ENCODE measurements at places on chromosomes 16 and 17.
A peak's percentile ranks its signal among the peaks of the same experiment; 100 is the strongest.

DNA sequence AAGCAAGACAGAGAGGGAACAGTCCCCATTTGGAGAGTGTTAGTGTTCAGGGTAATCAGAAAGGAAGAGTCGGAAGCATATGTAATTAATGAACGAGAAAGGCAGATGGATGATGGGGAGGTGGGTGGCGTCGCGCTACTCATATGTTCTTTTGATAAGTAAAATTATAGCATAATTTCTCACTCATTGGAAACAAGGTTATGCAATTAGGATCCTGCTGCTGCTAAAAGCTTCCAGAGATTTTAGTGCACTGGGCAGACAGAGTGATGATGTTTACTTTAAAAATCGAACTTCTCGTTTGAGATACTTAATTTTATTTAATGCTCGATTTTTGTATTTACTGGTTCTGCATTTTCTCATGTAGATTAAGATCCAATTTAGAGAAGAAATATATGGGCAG lies 96.2 kb downstream of the PRKCA start:
- DNase-seq, result no peak

DNA sequence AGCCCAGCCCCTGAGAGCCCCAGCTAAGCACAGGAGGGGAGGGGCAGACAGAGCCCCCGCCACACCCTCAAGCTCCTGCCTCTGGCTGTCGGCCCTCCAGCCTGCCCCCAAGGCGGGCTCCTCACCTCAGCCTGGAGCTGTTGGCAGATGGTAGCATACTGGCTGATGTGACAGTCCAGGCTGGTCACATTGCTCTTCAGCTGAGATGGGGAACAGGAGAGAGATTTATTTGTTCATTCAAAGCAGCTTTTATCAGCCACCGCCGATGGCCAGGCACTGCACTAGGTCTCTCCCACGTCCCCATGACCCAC lies 14.8 kb downstream of the KIF18B start:
- no peak for DNase-seq

GRCh38 chr17:5044630-5045029 lies 9.4 kb upstream of the SLC52A1 start:
- DNase-seq, result no peak

DNA sequence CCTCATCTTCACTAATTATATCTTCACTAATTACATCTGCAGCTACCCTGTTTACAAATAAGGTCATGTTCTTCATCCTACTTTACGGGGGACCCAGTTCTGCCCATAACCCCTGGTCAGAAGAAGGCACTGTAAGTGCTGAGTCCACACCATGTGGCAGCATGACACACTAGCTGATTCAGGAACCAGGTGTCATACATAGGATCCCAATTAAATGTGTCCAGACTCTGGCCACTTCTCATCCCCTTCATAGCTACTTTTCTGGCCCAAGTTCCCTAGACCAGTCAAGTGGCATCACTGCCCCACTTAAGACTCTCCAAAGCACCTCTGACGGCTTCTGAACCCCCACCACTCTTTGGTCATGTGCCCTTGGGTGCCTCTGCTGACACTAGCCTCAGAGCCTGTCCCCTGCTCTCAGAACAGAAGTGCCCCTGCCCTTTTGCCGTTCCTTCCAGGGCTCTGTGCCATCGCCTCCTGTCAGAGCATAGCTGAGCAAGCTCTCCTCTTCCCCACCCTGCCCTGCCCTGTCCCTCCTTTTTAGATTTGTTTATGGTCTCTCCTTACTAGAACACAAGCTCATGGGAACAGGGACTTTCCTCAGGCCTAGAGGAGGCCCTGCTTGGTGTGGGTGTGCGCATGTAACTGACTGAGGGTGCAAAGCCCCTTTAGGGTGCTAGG lies 61.1 kb downstream of the B9D1 start:
- DNase-seq, result no peak

DNA sequence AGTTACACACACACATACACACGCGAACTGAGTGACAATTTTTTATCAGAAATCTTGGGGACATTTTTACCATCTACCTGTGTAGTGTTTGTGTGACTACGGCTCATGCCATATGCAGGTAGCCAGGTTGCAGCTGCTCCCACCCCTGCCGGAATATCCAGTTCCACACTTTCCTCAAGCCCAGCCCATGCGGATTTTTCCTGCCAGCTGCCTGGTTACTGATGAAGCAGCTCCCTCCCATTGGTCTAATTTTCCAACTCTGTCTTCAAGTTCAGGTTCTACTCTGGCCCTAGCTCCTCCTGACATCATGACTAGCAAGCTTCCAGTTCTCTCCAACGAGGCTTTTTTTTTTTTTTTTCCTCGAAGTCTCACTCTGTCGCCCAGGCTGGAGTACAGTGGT lies 4.8 kb downstream of the GSG1L2 start:
- DNase-seq, result no peak

DNA sequence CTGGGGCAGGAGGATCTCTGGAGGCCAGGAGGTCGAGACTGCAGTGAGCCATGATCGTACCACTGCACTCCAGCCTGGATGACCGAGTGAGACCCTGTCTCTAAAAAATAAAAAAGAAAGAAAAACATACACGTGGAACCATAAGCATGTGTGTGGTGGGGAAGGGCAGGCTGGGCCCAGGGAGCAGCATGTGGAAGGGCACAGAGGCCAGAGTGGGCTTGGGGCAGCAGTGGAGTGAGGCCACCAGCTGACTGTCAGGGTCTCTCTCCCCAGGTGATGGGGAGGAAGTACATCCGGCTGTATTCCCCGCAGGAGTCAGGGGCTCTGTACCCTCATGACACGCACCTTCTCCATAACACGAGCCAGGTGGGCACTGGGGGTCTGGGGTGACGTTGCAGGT lies 16.8 kb downstream of the KDM8 start:
- DNase-seq, result no peak

DNA sequence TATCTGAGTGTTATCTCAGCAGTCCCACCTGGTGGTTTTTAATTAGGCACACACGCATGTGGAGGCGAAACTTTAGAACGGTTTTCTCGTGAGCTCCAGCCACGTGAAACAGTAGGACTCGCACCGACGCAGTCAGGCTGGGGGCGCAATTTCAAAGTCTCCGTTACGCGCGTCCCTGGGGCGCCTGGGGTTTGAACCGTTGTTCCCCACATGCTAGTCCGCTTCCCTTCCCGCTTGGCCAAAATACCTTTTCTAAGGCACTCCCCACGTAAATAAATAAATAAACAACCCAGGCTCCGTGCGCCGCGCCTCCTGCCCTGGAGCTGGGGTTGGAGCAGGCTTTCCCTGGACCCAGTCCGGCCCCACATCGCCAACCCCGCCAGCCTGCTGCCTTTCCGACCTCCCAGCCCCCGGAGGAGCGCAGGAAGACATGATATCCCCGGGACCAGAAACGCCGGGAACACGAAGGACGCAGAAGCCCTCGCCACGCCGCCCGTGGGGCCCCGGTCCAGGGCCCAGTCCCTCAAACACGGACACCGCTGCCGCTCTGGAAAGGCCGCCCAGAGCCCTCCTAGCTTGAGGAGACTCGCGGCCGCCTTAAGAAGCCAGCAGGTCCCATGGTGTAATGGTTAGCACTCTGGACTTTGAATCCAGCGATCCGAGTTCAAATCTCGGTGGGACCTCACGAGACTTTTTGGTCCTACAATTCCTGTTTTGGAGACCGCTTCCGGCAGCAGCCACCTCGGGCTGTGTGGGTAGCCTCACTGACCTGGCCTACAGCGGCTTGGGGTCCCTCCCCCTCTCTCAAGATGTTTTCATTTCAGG lies 18.2 kb downstream of the GNGT2 start:
- DNase-seq, result peak; percentile 80

DNA sequence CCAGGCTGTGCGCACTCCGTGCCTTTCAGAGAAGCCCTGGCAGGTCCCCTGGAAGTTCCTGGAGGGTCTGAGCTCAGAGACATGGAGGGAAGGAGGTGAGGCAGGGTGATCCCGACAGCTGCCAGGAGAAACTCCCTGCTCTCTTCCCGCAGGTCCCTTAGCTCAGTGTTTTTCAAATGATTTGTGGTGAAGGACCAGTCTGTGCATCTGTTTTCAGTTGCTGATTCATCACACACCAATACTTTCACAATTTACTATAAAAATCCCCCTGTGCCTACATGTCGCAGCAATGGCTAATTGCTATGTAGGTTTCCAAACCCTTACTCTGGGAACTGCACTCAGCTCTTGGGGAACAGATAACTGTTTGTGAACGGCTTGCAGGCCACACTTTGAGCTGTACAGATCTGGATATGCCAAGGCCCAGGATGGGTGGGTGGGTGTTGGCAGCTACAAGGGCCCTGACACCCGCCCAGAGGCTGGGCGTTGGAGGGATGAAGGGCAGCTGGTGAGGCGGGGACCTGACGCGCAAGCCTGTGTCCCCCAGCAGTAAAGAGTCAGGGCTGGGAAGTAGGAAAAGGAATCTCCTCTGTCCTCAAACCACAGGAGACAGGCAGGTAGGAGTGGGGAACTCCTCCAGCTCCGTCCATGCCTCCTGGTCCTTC lies 20.5 kb upstream of the EMP2 start:
- no peak for DNase-seq

DNA sequence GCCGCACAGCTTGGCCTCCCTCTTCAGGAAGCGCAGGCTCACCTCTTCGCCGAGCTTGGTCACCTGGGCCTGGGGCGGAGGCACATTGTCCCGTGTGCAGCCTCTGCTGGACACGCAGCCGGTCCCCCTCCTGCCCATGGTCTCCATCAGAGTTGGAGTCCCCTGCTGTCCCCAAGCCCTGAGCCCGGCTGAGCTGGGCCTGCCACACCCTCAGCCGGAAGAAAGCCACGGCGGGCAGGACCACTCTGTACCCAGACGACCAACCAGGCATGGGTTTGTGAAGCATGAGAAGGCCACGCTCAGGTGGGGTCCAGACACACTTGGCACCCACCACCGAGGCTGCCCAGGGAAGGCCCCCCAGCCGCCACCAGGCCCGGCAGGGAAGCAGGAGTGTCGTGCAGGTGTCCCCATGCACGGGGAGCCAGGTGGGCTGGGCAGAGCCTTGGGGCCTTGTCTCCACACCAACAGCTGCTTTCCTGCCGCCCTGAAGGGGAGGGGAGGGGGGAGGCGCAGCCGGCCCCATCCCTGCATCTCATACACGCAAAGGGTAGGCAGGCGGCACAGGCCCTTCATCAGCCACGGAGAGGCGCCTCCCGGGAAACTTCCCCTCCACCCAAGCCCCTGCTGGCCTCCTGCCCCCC lies 5.2 kb downstream of the CCDC154 start:
- no peak for DNase-seq

- no peak for DNase-seq
Measured at GRCh38 chr17:4604111-4604644, 19.8 kb downstream of the SMTNL2 start.
